Metanephros (tissue), 2 donors: ENCODE measurements at places on chromosomes 7 and 10. TPM values are rescaled to one million over a fixed set of nuclear protein-coding genes. Genes with fewer than 3 reads are reported as not detected.

The CNNM1 gene
- 1.8 TPM for total RNA-seq

The OPN4 gene
- total RNA-seq: not detected

The RARRES2 gene
- total RNA-seq: 68.7 TPM

The PSPH gene
- total RNA-seq: 18.6 TPM

The P4HA1 gene
- 52.2 TPM for total RNA-seq

The SEMA3A gene
- total RNA-seq: 17.3 TPM

The PGAM2 gene
- total RNA-seq: 102 TPM

The CTNNA3 gene
- total RNA-seq: 21.2 TPM

The ADAM12 gene
- 54.4 TPM for total RNA-seq

The CRYGN gene
- total RNA-seq: 1.2 TPM

The NUDT13 gene
- total RNA-seq: 0.70 TPM

The FKBP9 gene
- total RNA-seq: 115 TPM

The EPHB6 gene
- 17.6 TPM for total RNA-seq

The DYNC1I1 gene
- total RNA-seq: 2.3 TPM

The NAT16 gene
- total RNA-seq: not detected

The SCIN gene
- total RNA-seq: 110 TPM

The OGDH gene
- total RNA-seq: 98.9 TPM

The TIMM23 gene
- 38.5 TPM for total RNA-seq

The CPEB3 gene
- total RNA-seq: 4.8 TPM

The RNF148 gene
- 4.8 TPM for total RNA-seq

The SPDYE2B gene
- not detected for total RNA-seq

The CCDC7 gene
- 20.4 TPM for total RNA-seq

The ASAH2 gene
- total RNA-seq: 1.1 TPM
